ENCODE measurements at places on chromosomes 3 and 15. TPM values are rescaled to one million over a fixed set of nuclear protein-coding genes. Genes with fewer than 3 reads are reported as not detected.

VPS39 gene
- total RNA-seq = 26.6 TPM

MESP2 gene
- total RNA-seq = not detected

CAMKV gene
- total RNA-seq = not detected

SLC15A2 gene
- 0.02 TPM for total RNA-seq

SEC11A gene
- total RNA-seq = 186 TPM

RLBP1 gene
- not detected for total RNA-seq

KY gene
- total RNA-seq = not detected

ACP3 gene
- not detected for total RNA-seq

STRA6 gene
- 12.9 TPM for total RNA-seq

TADA3 gene
- total RNA-seq = 81.5 TPM

C3orf22 gene
- total RNA-seq = not detected

B2M gene
- total RNA-seq = 5,194 TPM

XCR1 gene
- not detected for total RNA-seq

ERICH6 gene
- total RNA-seq = 0.06 TPM

A4GNT gene
- not detected for total RNA-seq

FANCI gene
- total RNA-seq = 61.2 TPM

PTPN23 gene
- 3.8 TPM for total RNA-seq

MITF gene
- 5.8 TPM for total RNA-seq

ASB7 gene
- total RNA-seq = 8.9 TPM

CORO2B gene
- total RNA-seq = 0.33 TPM

MGA gene
- 14.1 TPM for total RNA-seq

ADPGK gene
- 100 TPM for total RNA-seq

SLC9C1 gene
- total RNA-seq = not detected

TMCC1 gene
- 5.1 TPM for total RNA-seq

CCR8 gene
- not detected for total RNA-seq

TTLL13 gene
- 0.06 TPM for total RNA-seq

CFAP20DC gene
- 8.8 TPM for total RNA-seq

PAK6 gene
- not detected for total RNA-seq

TNK2 gene
- 3.7 TPM for total RNA-seq

CELF6 gene
- total RNA-seq = not detected

TOPBP1 gene
- 37.7 TPM for total RNA-seq

DNAH12 gene
- total RNA-seq = not detected

WNT7A gene
- not detected for total RNA-seq

LAMB2 gene
- total RNA-seq = 40.7 TPM

RHCG gene
- total RNA-seq = not detected

GOLGA8R gene
- total RNA-seq = not detected

STARD5 gene
- total RNA-seq = 3.2 TPM

COL8A1 gene
- total RNA-seq = 24.3 TPM

OR5K2 gene
- not detected for total RNA-seq

ILDR1 gene
- not detected for total RNA-seq

CD276 gene
- 62.2 TPM for total RNA-seq

RCCD1 gene
- total RNA-seq = not detected

VGLL3 gene
- 3.1 TPM for total RNA-seq
